ENCODE measurements at places on chromosomes 5 and 9.

GRCh38 chr9:88988796-88989641 is 2.2 kb upstream of the S1PR3 start:
- DNase-seq: peak; percentile 68

DNA sequence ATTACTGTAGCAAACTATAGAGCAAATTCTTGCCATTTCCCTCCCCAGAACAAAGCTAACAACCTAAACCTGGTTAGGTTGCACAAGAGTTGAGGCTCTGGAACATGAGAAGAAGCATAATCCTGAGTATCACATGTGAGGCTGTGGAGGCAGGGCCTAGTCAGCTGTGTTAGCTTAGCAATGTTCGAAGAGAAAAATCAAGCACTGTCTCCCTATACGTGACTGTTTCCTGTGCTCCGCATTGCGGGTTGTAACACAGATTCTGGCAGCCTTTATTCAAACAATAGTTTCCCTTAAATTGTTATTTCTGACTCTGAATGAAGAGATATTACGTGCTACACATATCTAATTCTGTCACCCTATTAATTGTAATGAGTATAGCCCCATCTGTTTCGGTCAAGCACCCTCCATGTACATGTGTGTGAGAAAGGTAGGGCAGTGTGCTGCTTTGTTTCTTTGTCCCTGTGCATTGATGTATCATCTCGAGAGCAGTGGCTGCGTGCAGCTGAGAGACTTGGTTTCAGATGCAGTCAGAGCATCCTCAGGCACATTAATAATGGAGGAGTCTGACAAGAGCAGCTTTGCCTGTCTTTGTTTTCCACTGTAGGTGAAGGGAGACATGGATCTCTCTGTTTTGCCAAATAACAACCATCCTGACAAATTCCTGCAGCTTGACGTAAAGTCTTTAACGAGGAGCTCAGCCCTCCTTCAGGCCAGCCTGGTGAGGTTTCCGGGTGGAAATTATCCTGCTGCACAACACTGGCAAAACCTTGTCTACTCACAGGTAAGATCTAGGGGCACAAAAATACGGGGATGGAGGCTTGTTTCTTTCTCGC is at the start of gene MINAR2:
MINAR2 (plus strand) TSS at position 523 of the 836 bp plus-strand sequence; CDS start at position 620, 97 bp downstream.
- no peak for DNase-seq

DNA sequence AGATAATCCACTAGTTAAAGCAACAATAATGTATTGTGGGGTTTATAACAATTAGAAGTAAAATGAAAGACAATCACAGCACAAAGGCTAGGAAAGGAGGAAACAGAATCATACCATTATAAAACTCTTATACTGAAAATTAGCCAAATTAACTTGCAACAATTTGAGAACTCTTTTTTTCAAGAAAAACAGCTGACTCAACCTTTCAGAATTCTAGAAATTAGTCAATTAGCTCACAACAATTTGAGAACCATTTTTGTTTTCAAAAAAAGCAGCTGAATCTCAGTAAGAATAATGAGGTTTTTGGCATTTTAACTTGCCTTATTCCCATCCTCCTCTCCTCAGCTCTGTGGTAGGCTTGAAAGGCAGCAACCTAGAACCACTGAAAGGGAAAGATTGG is 269.9 kb downstream of the NPR3 start:
- DNase-seq: no peak

DNA sequence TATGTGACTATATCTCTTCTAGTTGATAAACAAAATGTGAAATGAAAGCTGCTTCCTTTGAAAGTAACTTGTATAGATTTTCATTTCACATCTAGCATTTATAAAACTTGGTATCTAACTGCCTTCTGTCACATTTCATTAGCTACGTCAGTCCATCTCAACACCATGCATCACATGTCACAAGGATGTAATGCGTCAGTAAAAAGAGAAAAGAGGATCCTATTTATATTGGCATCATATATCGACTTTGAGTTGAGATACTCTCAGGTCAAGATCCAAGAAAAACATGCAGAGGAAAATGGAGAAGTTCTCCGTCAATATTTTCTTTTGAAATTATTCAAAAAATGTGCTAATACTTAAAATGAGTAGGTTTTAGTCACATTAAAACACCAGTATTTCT is 1211.2 kb downstream of the EFNA5 start:
- no peak for DNase-seq

Data from fibroblast of skin of right quadriceps (primary cell).